ENCODE measurements at places on chromosomes 12 and 14. TPM values are rescaled to one million over a fixed set of nuclear protein-coding genes. Genes with fewer than 3 reads are reported as not detected.

GRCh38 chr12:59444932-59445331 lies 150.9 kb upstream of the SLC16A7 start:
- no peak for DNase-seq

GRCh38 chr12:64860446-64860998 lies 36.1 kb downstream of the TBC1D30 start:
- no peak for DNase-seq

DNA sequence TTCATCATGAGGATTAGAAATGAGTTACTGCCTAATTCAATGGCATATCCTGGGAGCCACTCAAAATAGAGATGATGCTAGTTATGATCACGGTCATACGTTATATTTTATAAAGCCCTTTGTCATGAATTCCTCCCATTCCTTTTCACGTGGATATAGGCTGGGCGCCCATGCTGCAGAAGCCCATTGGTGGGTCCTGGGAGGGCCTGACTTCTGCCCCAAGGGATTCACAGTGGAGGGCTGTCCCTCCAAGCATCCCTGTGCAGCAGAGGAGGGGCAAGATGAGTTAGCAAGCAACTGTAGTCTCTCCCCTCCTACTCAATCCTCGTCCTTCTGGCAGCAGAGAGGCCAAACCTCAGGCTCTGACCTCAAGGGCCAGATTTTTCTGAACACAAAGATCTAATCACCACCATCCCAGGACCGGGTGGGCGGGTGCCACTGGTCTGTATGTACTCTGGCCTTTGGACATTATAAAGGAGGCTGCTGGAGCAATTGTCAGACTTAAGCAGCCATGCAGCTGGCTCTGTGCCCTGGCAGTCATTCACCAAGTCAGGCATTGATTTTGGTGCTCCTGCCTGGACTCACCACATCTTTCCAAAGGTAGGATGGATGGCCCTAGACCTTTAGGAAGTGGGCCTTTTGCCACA lies 8.6 kb downstream of the GLTP start:
- peak; percentile 30 for DNase-seq

- peak; percentile 75 for DNase-seq
These were observed 4.4 kb downstream of the KMT5A start for GRCh38 chr12:123388177-123388950.

DNA sequence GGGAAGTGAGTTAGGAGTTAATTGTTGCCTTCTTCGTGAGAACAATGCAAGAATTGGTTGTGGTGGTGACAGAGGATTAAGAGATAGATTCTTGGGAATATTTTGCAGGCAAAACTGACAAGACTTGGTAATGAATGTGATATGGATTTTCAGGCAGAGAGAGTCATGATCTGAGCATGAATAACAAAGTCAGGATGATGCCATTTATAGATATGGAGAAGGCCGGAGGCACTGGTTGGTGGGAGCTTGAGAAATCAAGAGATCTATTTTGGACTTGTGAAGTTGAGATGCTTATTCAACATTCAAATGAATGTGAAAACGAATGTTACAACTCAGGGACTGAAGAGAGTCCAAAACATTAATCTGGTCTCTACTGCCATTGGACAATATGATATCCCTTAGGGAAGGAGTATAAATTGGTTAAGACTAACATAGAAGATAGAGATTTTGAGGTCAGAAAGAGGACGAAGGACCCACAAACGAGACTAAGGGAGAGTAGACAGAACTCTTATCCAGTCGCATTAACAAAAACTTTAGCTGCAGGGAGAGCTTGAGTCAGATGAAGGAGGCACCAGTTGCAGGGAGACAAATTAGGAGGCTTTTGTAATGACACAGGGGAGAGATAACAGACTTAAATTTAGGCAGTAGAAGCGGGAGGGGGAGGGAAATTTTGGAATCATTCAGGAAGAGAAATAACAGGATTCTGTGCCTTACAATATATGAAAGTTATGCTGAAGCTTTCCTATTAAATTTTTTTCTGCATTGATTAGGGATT lies 1090.6 kb downstream of the GALC start:
- DNase-seq, result no peak

- DNase-seq, result no peak
These were observed 41.6 kb downstream of the JAG2 start for GRCh38 chr14:105126981-105127329.

DNA sequence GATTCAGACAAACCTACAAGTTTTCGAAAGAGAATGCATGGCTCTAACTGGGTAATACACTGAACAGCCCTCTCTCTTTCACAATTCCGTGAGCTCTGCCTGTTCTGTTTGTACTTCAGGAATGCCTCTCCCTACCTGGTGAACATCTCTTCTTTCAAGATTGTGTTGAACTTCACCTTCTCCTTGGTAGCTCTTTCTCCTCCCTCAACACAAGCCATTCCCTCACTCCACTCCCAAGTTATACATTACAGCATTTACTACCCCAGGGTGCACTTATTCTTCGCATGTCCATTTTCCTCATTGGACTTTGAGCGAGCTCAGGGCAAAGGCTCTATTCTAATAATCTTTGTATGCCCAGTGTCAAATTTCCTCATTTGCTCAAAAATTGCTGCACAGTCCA lies 28.3 kb downstream of the NRDE2 start:
- no peak for DNase-seq

DNA sequence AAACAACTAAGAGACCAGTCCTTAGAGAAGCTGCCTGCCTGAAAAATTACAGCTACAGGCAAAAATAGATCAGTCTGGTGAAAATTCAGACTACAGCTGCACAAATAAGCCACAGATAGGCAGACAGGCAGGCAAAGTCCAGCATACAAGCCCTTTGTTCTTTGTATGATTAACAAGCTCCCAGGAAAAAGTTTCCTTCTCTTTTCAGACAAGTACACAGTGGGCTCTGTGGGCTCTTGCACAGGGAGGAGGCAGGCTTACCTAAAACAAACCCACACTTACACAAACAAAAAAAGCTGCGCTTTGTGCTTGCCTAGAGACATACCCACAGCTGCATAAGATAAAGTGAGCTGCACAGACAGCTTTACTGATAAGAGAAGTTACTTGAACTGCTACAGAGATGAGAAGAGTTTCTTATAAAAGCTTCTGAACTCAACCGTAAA lies 7.7 kb downstream of the OR6C68 start:
- DNase-seq, result no peak

DNA sequence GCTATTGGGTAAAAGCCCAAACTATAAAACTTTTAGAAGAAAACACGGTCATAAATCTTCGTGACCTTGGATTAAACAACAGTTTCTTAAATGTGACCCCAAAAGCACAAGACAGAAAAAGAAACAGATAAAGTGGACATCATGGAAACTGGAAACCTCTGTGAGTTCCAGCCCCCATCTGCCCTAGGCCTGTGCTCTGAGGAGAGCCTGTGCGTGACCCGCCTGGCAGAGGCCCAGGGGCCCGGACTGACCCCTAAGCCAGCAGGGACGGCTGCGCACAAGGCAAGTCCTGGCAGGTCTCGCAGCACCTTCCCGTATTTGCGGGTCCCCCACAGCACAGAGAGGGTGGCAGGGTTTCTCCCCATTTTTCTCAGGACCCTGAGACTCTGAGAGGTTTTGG lies 76.0 kb downstream of the CHGA start:
- DNase-seq, result no peak

GRCh38 chr12:94954029-94954685 lies 49.3 kb downstream of the NDUFA12 start:
- peak; percentile 79 for DNase-seq

DNA sequence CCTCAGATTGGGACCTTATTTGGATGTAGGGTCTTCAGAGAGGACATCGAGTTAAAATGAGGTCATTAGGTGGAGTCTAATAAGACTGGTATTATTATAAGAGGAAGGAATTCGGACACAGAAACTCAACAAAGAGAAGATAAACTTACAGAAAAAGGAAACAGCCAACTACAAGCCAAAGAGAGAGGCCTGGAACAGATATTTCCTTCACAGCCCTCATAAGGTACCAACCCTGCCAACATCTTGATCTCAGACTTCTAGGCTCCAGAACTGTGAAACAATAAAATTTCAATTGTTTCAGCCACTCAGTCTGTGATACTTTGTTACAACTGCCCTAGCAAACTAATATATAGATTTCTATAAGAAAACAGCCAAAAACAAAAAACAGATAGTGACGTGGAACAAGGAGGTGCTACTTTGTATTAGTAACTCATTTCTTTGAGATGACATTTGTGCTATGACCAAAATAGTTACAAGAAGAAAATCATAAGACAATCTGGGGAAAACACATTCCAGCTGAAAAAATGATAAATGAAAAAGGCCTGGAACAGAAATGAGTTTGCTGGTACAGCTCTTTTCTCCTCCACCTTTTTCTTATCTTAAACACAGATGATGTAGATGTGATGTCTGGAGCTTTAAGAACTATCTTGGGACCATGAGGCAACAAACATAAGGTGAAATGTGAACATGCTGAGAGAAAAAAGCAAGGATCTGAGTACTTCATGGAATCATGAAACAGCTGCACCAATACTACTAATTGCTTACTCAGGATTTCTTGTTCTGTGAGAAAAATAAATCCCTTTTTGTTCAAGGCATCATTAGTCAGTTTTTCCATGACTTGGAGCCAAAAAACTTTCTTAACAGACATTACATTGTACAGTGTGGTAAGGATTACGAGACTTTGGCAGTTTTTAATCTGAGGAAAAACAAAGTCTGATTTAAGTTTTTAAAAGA lies 243.2 kb downstream of the ANO6 start:
- no peak for DNase-seq

GRCh38 chr12:86774841-86775388 lies 518.7 kb upstream of the MGAT4C start:
- DNase-seq, result no peak

GRCh38 chr14:61718039-61718438 lies 22.7 kb downstream of the HIF1A start:
- DNase-seq, result no peak

DNA sequence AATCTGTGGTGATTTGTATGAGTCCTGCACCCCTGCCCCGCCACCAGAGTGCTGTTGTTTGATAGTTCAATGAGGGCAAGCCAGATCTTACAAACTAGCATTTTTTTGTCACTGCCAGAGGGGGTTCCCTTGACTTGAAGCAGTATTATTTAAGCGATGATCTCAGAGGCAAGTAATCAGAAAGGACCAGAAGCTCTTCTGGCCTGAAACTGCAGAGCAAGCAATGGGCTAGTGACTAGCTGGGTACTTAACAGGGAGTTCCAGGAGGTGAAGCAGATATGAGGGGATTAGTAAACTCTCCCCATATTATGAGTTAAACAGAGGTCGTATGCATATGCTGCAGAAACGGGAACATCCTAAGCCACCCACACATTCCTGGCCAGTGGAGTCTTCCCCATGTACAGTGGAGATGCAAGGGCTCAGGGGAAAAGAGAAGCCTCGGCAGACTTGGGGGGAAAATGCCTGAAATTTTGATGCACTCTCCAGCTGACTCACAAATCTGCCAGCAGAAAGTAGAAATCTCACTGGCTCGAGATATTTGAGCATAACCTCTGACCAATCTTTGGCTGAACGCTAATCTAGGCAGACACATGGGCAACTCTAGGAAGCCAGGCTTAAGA lies 8.3 kb upstream of the CRACR2A start:
- DNase-seq, result no peak

DNA sequence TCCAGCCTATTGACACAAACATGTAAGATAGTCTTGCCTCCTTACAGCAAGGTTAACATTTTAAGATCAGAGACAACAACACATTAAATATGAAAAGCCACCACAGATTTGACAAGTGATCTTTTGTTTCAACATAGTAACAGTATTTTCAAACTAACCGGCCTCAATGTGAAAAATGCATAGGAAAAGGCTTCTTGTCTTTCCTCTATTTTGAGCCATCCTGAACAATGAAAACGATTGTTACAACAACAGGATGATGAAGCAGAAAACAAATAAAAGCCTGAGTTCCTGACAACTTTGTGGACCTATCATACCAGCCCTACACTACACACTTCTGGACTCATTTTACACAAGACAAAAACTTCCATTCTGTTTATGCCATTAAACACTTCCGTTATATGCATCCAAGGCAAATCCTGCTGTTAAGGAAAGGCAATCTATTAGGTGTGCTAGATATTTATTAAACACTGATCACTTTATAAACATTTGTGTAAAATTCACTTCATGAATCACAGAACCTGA lies 37.3 kb downstream of the BAZ1A start:
- no peak for DNase-seq

DNA sequence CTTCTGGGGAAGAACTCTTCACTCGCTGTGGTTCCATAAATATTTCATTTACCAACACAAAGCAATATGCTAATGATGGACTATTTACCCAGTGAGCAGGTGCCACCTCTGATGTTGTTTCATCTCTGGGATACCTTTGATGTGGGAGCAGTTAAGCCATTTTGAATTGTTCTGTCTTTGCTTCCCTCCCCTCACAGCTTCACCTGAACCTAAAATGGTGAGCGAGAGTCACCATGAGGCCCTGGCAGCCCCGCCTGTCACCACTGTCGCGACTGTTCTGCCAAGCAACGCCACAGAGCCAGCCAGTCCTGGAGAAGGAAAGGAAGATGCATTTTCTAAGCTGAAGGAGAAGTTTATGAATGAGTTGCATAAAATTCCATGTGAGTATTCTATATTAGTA lies 352.7 kb downstream of the SYT1 start:
- DNase-seq, result no peak

GRCh38 chr14:64549791-64550620 lies at the start of gene PPP1R36:
Gene PPP1R36 (plus strand): TSS chr14:64549961. CDS start chr14:64549998, 37 bp downstream.
- no peak for DNase-seq

- no peak for DNase-seq
These were observed 107.9 kb downstream of the BBS10 start for GRCh38 chr12:76240281-76240680.

GRCh38 chr12:125688223-125688622 lies 623.0 kb downstream of the AACS start:
- no peak for DNase-seq

GRCh38 chr12:110687396-110688169 lies 1.3 kb downstream of the HVCN1 start:
- DNase-seq, result no peak

- no peak for DNase-seq
These were observed 116.2 kb upstream of the ATP2B1 start for GRCh38 chr12:89824822-89825221.

DNA sequence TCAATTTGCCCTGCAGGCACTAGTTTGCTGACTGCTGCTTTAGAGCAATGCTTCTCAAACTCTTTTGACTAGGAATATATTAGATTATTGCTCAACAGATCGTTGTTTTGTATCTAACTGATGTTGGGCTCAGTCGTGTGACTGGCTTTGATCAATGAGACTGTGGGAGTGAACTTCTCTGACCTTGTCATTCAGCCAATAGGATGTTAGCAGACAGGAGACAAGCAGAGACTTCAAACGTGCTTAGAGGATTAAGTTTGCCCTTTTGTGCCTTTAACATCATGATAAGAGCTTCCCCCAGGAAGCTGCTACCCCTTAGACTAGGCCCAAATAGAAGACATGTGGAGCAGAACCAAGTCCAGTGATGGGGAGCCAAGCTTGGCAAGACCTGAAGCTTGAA lies 76.7 kb upstream of the ELK3 start:
- no peak for DNase-seq

Gene PDE3A
- 5.5 TPM for total RNA-seq

Gene FANCM
- 11.9 TPM for total RNA-seq

Gene HOXC12
- not detected for total RNA-seq

Gene COL2A1
- total RNA-seq, result 0.14 TPM

Gene SERPINA3
- total RNA-seq, result 352 TPM

Gene HIP1R
- total RNA-seq, result 79.3 TPM

Gene KLHL33
- 0.77 TPM for total RNA-seq

Gene PLBD1
- total RNA-seq, result 19.5 TPM

Gene CRIP1
- 22.0 TPM for total RNA-seq

Gene NDRG2
- total RNA-seq, result 230 TPM
